ENCODE measurements at places on chromosomes 7 and 10. TPM values are rescaled to one million over a fixed set of nuclear protein-coding genes. Genes with fewer than 3 reads are reported as not detected.

POU6F2 gene
- 0.08 TPM for total RNA-seq

SH2D4B gene
- total RNA-seq = 0.04 TPM

CUZD1 gene
- total RNA-seq = 0.24 TPM

PAXIP1 gene
- total RNA-seq = 6.7 TPM

IQUB gene
- total RNA-seq = not detected

CTAGE15 gene
- 1.4 TPM for total RNA-seq

BEND7 gene
- total RNA-seq = 0.56 TPM

WDFY4 gene
- 1.6 TPM for total RNA-seq

TMEM270 gene
- total RNA-seq = not detected

HOXA10 gene
- total RNA-seq = 1.1 TPM

POMZP3 gene
- 14.7 TPM for total RNA-seq

ZNF804B gene
- total RNA-seq = not detected

CUBN gene
- 0.12 TPM for total RNA-seq

SGCE gene
- total RNA-seq = 1.2 TPM

PLAU gene
- total RNA-seq = 19.4 TPM

HOXA4 gene
- 5.5 TPM for total RNA-seq

SPDYE5 gene
- not detected for total RNA-seq

FAM25A gene
- 29.4 TPM for total RNA-seq

PDE6C gene
- not detected for total RNA-seq

TRPV6 gene
- total RNA-seq = 0.68 TPM

MRLN gene
- not detected for total RNA-seq

C10orf67 gene
- 0.08 TPM for total RNA-seq

POR gene
- 137 TPM for total RNA-seq

PLEKHS1 gene
- total RNA-seq = 1.0 TPM

OR2A12 gene
- not detected for total RNA-seq

Measured in esophagus mucosa (tissue), 1 donor.